Epithelial cell of umbilical artery (primary cell): ENCODE measurements at places on chromosomes 11 and 22. TPM values are rescaled to one million over a fixed set of nuclear protein-coding genes. Genes with fewer than 3 reads are reported as not detected.

FAM111B gene
- 15.6 and 26.0 TPM in 2 replicates for total RNA-seq

LDHAL6A gene
- total RNA-seq, result not detected in 2 replicates

VPS37C gene
- total RNA-seq, result 8.7 and 8.8 TPM in 2 replicates

TSPAN18 gene
- 2.9 and 5.9 TPM in 2 replicates for total RNA-seq

RCOR2 gene
- total RNA-seq, result 0.46 and 0.65 TPM in 2 replicates

APOBEC3B gene
- total RNA-seq, result 2.3 and 3.5 TPM in 2 replicates

DDX25 gene
- not detected in 2 replicates for total RNA-seq

INPP5J gene
- under 0.01 and 0.30 TPM in 2 replicates for total RNA-seq

TRIM6 gene
- 0.97 and 2.4 TPM in 2 replicates for total RNA-seq

CNTN5 gene
- not detected in 2 replicates for total RNA-seq

OR4D11 gene
- not detected in 2 replicates for total RNA-seq

OR2D2 gene
- total RNA-seq, result 0.15 and 0.32 TPM in 2 replicates

BBOX1 gene
- total RNA-seq, result not detected in 2 replicates

DNAJB7 gene
- total RNA-seq, result not detected in 2 replicates

OR51I1 gene
- total RNA-seq, result not detected in 2 replicates

RBFOX2 gene
- total RNA-seq, result 92.9 and 105 TPM in 2 replicates

MPEG1 gene
- total RNA-seq, result not detected in 2 replicates

KCNJ11 gene
- total RNA-seq, result under 0.01 TPM in 1 of 2 replicates, not detected in the other

TSSK2 gene
- total RNA-seq, result not detected in 2 replicates

KRTAP5-11 gene
- not detected in 2 replicates for total RNA-seq
